Effector CD8-positive, alpha-beta T cell (primary cell): ENCODE measurements at places on chromosomes 3 and 15.

DNA sequence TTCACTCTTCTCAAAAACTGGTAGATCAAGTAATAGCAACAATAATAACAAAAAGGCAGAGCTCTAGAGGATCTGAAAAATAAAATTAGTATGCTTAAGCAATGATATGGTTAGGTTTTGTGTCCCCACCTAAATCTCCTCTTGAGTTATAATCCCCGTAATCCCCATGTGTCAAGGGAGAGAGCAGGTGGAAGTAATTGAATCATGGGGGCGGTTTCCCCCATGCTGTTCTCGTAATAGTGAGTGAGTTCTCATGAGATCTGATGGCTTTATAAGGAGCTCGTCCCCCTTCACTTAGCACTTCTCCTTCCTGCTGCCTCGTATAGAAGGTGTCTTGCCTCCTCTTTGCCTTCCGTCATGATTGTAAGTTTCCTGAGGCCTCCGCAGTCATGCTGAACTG, 60.2 kb upstream of the ABHD2 start:
- no peak for DNase-seq

GRCh38 chr3:165125836-165126235, 47.5 kb upstream of the SI start:
- DNase-seq: no peak

- no peak for DNase-seq
These were observed 787.9 kb upstream of the LMCD1 start for GRCh38 chr3:7713724-7714123.

GRCh38 chr15:58103482-58103881, 34.7 kb upstream of the AQP9 start:
- DNase-seq: no peak

GRCh38 chr15:94256511-94256910, 25.1 kb downstream of the MCTP2 start:
- no peak for DNase-seq

DNA sequence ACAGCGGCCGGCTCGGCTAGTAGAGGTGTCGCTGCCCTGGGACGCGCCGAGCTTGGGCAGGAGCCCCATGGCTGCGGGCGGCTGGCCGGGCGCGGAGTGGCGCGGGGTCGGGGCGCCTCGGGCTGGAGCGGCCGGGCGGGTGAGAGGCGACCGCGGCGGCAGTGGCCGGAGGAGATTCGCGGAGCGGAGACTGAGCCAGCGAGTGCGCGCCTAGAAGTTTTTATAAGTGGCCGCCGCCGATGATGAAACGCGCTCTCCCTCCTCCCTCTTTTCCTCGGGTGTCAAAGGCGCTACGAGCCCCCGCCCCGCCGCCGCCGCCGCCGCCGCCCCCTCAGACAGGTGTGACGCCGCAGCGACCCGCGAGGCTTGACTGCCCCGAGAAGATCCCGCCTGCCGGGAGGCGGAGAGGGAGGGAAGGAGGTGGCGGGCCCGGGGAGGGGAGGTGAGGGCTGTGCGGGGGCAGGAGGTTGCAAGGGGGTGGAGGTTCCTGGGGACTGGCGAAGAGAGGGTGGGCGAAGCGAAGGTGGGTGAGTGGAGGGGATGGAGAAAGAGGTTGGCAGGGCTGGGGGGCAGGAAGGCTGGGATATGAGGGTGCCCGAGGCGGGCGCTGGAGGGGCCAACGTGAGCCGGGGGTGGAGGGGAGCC, at the start of gene SLCO2A1:
TSS of gene SLCO2A1 (minus strand) at position 192 of the 645 bp plus-strand sequence. CDS start at position 69, 123 bp downstream.
- DNase-seq: no peak

DNA sequence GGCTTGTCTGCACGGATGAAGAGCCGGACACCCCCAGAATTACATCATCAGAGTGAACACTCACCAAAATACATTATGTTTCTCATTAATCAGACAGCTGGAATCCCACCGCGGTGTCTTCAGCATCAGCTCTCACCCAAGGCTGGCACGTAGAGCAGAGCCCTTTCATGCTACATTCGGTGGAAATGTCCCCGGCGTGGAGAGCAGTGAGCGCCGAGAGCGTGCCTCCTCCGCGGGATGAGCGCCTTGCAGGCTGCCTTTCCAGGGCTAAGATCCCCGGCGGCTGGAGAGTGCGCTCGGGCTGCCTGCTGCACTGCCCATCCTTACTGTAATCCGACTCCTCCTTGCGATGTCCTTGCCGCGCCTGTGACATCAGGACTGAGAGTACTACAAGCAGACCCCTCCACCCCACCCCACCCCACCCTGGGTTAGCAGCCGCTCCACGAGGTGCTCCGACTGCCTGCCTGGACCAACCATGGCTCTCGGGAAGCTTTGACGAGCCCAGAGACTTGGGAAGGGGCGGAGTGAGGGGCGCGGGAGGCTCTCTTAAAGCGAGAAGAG, at the start of gene ZNF385D:
TSS of gene ZNF385D (minus strand) at position 380 of the 561 bp plus-strand sequence. CDS start at position 86, 294 bp downstream.
- no peak for DNase-seq

DNA sequence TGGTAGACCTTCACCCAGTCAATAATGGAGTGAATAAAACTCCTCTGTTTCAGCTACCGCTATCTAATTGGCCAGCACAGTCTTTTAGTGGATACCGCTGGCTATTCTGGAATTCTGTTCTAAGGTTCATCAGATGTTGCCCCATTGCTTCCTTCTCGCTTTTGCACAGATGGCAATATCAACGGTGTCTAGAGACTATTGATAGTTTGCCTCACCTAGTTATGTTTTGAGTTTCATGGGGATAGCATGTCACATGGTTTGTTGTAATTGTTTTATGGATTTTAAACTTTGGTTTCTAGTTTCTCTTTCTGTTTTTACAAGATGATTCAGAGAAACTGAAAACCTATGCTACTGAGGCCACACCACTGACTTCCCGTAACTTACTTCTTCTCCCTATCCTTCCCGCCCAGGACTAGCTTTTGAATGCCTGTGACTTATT, 2.0 kb downstream of the XRN1 start:
- no peak for DNase-seq

- no peak for DNase-seq
These were observed 134.1 kb upstream of the PLSCR5 start for GRCh38 chr3:146739203-146739671.

DNA sequence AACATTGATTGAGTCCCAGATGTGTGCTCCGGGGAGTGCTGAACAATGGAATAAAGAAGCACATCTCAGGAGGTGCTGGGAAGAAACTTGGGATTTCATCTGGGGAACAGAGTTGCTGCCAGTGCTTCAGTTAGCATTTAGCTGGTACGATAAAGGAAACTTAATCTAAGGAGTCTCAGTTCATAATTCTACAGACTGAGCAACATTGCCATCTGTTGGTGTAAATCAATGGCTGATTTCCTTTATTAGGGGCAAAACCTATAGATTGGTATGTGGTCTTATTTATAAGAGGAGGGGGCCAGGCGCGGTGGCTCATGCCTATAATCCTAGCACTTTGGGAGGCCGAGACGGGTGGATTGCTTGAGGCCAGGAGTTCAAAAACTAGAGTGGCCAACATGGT, 8.9 kb downstream of the MKRN2OS start:
- no peak for DNase-seq

GRCh38 chr3:188926111-188926510, 245.7 kb upstream of the TPRG1 start:
- no peak for DNase-seq

- no peak for DNase-seq
These were observed 295.8 kb upstream of the THBS1 start for GRCh38 chr15:39285071-39285470.

GRCh38 chr3:158108445-158108985, 1.4 kb upstream of the RSRC1 start:
- DNase-seq: no peak

DNA sequence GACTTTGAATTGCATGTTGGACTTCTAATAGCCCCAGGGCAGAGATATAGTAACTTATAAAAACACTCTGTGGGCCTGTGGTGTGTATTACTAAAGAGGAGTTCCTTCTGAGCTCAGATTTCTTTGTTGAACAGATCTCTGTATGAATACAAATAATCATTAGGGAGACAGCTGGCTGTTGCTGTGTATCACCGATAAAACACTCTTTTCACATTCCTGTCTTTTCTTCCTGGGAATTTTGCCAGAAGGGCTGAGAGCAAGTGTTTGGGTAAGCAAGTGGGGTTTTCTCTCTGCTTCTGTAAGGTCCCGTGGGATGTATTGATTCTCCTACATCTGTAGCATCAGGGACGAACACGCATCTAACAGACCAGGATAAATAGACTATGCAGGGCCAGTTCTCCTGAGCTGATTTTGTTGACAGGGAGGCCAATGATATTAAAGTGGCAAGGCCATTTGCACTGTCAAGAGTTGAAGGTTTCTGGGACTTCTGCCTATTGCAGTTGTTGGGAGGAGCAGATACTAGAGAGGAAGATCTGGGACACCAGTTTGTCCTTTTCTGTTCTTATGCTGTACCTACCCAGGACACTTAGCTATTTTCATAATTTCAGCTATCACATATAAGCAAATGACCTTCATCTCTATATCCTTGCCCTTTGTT, 225.9 kb upstream of the CD96 start:
- DNase-seq: no peak

- DNase-seq: no peak
These were observed 68.9 kb upstream of the WNT5A start for GRCh38 chr3:55555873-55556618.

- DNase-seq: no peak
These were observed 31.8 kb downstream of the SLC7A14 start for GRCh38 chr3:170553788-170554757.

- no peak for DNase-seq
These were observed 183.8 kb upstream of the KCNMB2 start for GRCh38 chr3:178352326-178353005.

GRCh38 chr3:86961297-86961696, 29.7 kb downstream of the VGLL3 start:
- no peak for DNase-seq

GRCh38 chr3:59818033-59818918, 768.5 kb upstream of the CFAP20DC start:
- no peak for DNase-seq
